ENCODE measurements at places on chromosomes 16 and 17. TPM values are rescaled to one million over a fixed set of nuclear protein-coding genes. Genes with fewer than 3 reads are reported as not detected.

GNGT2 gene
- 11.0 TPM for polyA plus RNA-seq

AANAT gene
- not detected for polyA plus RNA-seq

HBQ1 gene
- 5.2 TPM for polyA plus RNA-seq

RCVRN gene
- polyA plus RNA-seq, result not detected

CCL13 gene
- polyA plus RNA-seq, result not detected

HID1 gene
- polyA plus RNA-seq, result 2.5 TPM

CES5A gene
- polyA plus RNA-seq, result not detected

RPL19 gene
- 3,473 TPM for polyA plus RNA-seq

TBC1D3H gene
- not detected for polyA plus RNA-seq

CRISPLD2 gene
- polyA plus RNA-seq, result 6.3 TPM

MYCBPAP gene
- polyA plus RNA-seq, result 2.4 TPM

NPIPA5 gene
- polyA plus RNA-seq, result 0.24 TPM

ENPP7 gene
- not detected for polyA plus RNA-seq

RBFOX1 gene
- polyA plus RNA-seq, result not detected
